ENCODE measurements at places on chromosomes 5 and 9.

DNA sequence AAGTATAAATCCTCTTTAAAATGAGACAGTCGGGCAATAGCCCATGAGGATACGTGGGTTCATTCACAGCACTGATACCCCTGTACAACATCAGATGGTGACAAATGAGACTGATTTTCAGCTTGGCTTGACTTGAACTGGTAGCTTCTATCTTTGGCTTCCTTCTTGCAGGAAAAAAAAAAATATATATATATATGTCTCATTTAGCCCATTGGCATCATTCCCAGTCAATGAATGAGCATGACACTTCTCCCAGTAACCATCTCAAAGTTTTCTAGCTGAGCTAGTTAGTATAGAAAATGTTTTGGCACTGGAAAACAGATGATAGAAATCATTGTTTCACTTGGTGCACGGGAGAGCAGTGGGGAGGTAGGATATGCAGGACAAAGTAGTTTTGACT, 222.5 kb upstream of the TAS2R1 start:
- DNase-seq: no peak

DNA sequence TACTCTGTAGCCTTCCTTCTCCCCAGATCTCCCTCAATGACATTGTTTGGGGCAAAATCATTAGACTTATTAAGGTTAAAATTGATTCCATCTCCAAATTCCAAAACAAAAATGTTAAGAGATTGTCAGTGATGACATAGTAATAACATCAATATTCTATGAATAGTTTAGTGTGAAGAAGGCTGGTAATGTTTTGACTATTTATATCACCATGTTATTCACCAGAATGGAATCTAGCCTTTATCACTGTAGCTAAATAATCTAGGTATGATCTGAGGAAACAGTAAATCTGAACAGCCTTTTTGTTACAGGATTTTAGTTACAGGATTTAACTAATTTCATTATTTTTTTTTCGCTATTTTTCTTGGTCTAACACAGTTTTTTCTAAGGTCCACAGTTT, 929 bp upstream of the PLPP6 start:
- no peak for DNase-seq

DNA sequence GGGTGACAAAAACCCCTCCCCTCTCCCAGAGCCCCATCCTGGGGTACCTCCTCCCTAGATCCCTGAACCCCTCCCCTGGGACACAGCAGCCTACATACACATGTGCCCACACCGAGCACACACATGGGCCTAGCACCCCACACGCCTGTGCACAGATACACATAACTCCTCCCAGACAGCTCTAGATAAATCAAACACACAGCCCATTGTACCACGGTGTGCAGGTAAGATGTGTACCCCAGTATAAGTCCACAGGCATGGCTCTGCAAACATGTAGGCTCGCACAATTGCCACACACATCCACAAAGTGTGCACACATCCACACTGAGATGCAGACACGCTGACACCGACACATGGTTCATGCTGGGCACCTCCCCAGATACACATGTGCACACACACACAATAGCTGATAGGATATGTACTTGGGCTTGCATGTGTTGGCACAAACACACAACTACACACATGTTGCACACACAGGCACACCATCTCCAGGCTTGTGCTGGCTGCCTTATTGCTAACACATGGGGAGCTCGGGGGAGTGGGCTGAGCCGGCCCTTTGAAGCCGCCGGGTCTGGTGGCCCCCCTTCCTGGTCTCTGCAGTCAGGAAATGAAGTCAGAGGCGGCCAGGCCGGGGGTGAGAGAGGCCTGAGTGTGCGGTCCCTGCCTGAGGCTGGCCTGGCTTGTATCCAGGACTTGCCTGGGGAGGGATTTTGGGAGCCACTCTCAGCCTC, 30.2 kb downstream of the GOLGA2 start:
- no peak for DNase-seq

- no peak for DNase-seq
These were observed 10.1 kb upstream of the THG1L start for GRCh38 chr5:157721159-157721558.

GRCh38 chr5:106587-106986, 14.6 kb downstream of the PLEKHG4B start:
- no peak for DNase-seq

DNA sequence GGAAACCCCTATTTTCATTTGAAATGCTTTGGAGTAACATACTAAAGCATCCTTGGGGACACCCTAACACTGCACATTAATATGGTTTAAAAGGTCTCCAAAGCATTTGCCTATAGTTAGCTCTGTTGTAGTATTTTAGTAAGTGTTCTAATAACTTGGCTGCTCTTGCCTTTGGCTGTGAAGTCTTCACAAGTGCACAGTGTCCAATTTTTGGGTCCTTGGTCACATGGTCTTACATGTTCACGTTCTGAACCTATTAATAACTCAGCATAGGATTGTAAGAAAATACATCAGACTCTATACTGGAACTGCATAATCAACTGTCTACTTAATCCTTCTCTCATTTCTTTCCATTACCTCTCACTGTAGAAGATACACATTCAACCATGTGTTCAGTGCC, 17.4 kb downstream of the ADAMTS19 start:
- no peak for DNase-seq

DNA sequence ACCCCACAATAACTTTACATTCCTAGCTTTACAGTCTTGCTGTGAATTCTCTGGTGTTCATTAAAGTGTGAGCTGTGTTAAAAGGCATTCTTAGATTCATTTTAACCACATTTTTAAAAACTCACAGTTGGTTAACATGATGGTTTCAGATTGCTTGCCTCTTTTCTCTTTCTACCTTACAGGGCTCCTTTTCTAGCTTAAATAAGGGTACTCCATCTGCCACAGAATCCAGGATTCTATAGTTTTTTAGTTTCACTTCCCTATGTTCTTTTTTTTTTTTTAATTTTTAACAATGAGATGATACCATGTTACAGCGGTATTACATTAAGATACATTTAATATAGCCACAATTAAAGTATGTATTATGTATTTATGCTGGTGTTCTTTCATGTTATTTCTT, 3.9 kb upstream of the FBXO4 start:
- no peak for DNase-seq
